Choroid plexus epithelial cell (primary cell): ENCODE measurements at places on chromosomes 1 and 21.

DNA sequence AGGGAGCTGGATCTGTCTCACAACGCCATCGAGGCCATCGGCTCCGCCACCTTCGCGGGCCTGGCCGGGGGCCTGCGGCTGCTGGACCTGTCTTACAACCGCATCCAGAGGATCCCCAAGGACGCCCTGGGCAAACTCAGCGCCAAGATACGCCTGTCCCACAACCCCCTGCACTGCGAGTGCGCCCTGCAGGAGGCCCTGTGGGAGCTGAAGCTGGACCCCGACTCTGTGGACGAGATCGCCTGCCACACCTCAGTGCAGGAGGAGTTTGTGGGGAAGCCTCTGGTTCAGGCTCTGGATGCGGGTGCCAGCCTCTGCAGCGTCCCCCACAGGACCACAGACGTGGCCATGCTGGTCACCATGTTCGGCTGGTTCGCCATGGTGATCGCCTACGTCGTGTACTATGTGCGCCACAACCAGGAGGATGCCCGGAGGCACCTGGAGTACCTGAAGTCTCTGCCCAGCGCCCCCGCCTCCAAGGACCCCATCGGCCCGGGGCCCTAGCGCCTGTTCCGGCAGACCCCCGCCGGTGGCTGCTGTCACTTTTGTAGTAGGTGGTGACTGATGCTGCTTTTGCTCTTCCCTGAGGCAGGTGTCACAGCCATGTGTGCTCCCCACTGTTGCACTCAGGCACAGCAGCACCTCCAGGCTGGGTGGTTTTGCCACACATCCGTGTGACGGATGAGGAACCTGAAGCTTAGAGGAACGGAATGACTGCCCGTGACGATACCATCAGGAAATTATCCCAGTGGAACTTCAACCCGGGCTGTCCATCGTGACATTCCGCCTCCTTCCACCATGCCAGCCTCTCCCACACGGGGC, 1.8 kb downstream of the LRRC3 start:
- DNase-seq = no peak

DNA sequence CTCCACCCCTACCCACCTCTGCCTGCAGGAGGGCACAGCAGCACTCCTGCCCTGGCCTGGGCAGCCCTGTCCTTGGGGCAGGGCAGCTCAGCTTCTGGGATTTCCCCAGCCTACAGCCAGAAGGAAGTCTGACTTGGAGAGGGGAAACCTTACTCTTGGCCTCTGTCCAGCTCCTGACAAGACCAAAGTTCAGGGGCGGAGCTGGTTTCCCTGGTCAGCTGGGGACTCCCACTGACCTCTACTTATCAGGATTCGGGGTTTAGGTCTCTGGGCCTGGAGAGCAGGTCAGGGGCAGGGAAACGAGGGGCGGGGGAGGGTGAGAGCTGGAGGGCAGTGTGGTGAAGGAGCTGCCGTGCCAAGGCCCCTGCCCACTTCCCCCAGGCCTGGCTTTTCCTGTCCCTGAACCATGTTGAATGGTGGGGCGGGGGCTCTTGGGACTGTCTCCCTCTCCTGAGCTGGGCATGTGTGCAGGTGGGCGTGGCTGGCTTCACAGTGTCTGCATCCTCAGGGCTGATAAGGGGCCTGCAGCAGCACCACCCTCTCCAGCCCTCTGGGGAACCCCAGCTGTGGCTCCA, 16.8 kb upstream of the ETV3 start:
- peak; percentile 73 for DNase-seq

DNA sequence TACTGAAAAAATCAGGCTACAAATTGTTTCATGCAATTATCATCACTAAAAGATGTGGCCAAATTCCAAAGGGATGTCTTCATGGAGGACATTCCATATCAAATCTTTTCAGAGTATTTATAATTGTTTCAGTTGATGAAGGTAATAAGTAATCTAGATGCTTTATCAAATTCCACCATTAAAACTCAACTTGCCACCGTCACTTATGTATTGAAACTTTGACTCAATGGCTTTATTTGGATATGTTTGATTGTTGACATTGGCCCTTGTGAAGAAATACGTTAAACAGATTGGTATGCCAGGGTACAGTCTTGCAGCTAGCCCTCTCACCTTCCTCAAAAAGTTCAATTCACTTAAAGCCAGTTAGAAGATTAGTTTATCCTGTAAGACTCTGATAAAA, 32.2 kb upstream of the PALMD start:
- peak; percentile 25 for DNase-seq

- DNase-seq = peak; percentile 13
These were observed 60.0 kb upstream of the NTPCR start for GRCh38 chr1:232890340-232890943.

GRCh38 chr1:198254521-198254920, 97.7 kb downstream of the NEK7 start:
- DNase-seq = peak; percentile 65

GRCh38 chr1:12063141-12064072, at the start of gene TNFRSF8:
Gene TNFRSF8, plus strand, starts transcription at chr1:12063303. Its CDS starts 296 bp downstream, at chr1:12063599.
- DNase-seq = peak; percentile 29

DNA sequence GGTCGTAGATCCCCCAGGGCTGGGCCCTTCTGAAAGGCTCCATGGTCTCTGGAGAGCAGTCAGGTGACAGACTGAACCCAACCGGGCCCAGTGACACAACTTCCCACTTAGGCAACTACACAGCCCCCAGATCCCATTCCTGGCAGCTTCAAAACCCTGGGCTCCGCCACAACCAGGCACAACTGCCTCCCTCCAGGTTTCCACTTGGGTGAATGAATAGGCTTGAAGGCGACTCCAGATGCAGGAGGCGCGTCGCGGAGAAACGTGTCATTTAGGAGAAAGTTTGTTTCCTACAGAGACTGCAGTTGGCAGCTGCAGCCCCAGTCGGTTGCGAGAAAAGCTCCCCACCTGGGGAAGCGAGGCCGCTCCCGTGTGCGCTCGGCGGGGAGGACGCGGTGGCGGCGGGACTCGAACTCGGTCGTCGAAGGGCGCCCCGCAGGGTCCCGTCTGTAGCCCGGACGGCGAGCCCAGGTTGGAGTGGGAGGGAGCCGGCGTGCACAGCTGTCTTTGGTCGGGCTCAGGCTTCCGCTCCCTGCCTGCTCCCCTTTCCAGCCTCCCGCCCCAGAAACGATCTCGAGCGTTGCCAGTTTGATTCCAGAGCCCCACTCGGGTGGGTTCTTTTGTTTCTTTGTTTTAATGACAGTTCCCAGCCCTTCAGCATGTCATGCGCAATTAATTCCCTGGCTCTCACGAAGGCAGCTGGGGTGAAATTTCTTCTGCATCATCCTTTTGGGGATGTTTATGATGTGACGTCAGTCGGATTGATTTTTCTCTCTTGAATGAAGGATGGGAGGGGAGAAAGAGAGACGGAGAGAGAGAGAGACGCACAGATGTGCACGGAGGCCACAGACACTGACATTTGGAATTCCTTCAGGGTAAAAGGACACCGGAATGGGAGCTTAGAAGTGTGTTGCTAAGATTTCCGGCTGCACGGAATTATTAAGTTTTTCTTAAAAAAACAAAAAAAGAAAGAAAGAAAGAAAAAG, 862 bp upstream of the SGIP1 start:
- peak; percentile 90 for DNase-seq

- no peak for DNase-seq
These were observed 104.8 kb downstream of the ATP5PO start for GRCh38 chr21:33810766-33811165.

DNA sequence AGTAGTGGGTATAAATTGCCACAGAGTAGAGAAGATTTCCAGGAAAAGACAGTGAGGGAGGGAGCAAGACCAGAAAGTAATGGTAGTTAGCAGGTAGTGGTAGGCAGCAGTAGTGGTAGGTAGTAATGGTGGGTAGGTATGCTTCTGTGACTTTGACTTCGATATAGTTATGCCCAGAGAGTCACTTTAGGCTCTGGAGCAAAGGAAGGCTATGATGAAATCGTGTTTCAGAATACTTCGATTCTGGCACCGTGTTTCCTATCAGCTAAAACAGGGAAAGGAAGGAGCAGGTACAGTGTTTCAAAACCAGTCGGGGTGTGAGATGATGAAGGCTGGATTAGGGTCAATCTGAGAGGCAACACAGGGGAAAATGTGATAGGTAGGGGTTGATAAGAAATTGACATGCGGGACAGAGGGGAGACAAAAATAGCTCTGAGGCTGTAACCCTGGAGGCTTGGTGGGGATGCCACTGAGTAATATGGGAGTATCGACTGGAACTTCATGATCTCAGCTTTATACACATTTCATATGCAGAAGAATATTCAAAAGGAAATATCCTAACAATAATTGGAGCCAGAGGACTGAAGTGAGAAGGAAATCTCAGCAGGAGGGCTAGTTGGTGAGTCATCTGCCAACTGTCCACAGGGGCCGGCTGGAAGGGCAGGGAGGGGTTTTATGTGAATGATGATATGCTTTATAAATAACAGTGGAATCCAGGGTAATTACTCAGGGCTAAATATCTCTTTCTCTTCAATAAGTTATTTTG, 25.2 kb upstream of the TRIM45 start:
- DNase-seq = peak; percentile 91

DNA sequence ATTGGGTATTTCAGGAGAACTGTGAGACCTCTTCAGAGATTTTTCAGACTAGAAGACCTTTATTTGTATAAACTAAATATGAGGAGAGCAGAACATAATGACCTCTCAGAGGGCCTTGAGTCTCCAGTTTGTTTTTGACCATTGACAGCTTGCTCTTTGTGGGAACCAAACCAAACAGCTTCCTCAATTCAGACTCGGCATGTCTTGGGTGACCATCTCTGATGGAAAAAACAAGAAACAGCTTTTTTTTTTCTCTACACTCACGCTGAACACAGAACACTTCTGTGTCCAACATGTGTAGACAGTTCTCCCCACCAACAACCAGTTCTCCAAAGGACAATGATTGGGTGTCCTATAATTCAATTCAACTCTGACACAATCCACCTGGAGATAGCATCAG, 11.5 kb downstream of the ATP1A4 start:
- no peak for DNase-seq

GRCh38 chr1:71640998-71641397, 560.2 kb upstream of the ZRANB2 start:
- DNase-seq = no peak

DNA sequence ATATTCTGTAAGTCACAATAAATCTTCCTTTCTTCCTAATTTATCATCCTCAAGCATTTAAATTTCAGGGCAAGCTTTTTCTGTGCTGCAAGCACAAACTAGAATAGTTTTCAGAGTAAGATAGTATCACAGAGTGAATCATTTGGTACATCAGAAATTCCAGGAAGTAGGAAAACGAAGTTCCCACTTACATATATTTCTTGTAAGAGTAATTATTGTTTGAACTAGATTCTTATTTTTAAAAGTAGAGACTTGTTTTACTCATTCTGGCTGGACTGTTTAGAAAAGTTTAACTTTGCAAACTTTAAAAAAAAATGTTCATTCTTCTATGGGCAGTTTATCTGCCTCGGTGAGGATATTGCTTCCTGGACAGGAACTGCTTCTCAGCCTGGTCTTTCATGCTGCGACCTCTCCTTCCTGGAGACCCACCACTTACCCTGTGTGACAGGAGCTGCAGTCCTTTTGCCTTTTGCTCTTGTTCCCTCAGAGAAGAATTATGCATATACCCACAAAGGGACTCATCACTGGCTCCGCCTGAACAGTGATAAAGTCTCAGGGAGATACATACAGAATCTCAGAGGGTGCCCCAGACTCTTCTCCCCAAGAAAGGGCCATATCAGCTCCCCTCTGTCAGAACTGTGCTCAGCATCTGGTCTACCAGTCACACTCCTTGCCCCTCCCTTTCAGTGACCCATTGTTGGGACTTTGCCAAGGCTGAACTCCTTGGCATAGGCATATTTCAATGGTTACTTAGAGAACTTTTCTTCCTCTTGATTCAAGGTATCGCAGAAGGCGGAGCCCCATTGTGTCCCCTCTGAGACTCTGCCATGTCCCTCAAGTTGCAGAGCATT, 102.7 kb upstream of the CD55 start:
- no peak for DNase-seq

GRCh38 chr1:43513471-43514173, 17.1 kb upstream of the PTPRF start:
- no peak for DNase-seq

DNA sequence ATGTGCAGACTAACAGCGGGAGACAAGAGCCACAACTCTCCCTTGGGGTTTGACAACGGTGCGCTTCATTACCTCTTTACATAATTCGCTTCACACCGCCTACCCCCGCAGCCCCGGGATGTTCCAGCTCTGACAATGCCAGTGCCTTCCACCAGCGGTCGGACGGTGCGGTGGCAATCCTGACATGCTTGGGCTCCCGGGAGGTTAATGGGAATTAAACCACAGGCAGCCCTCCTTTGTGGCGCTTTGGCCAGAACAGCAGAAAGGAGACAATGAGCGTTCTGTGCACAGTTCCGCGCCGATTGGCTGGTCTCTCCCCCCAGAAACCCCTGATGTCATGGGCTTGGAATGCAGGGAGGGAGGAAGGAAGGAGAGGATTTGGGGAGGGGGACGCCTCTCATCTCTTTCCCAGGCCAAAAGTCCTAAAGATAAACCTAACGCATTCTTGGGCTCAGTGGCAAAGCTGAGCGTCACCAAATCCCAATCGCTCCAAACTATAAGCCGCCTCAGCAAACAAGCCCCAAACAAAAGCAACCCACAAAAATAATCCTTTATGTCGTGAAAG, 1.3 kb downstream of the CNN3 start:
- peak; percentile 82 for DNase-seq

DNA sequence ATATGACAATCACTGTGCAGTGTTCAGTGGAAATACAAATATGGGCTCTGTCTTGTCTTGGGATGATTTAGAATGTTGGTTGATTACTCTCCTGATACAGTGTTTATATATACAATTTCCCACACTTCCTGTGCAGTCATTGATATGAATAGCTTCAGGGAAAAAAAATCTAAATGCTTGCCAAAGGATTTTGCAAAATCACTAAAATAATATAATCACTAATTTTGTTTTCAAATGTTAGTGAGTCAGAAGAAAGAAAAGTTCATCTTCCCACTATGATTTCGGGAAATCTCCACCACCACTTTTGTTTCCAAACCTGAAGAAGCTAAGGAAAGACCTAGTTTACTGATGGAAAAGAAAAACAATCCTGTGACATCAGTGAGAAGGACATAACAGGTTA, 32.1 kb upstream of the CHRM3 start:
- no peak for DNase-seq

- no peak for DNase-seq
These were observed 36.5 kb upstream of the PDE9A start for GRCh38 chr21:42616941-42617340.

- DNase-seq = peak; percentile 63
These were observed 52.8 kb downstream of the CAPN2 start for GRCh38 chr1:223765036-223765718.

DNA sequence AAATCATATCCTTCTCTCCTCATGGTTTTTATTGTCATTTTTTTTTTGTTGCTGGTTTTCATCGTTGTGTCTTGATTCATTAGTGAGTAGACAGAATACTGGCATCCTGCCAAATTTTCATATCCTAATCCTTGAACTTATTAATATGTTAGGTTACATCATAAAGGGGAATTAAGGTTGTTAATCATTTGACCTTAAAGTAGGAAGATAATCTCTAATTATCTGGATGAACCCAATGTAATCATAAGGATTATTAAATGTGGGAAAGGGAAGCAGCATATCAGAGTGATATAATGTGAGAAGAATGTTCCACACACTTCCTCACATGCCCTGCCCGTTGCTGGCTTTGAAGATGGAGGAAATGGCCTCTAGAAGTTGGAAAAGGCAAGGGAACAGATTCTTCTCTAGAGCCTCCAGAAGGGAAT, 299.7 kb downstream of the HMCN1 start:
- DNase-seq = peak; percentile 18
